ENCODE measurements at places on chromosomes 2 and 18. TPM values are rescaled to one million over a fixed set of nuclear protein-coding genes. Genes with fewer than 3 reads are reported as not detected.

NT5C1B gene
- total RNA-seq: not detected

CYS1 gene
- total RNA-seq: 1.3 TPM

SCYGR8 gene
- not detected for total RNA-seq

ZBTB7C gene
- 0.53 TPM for total RNA-seq

UCN gene
- 1.7 TPM for total RNA-seq

SCN2A gene
- 0.04 TPM for total RNA-seq

SIX3 gene
- total RNA-seq: 3.3 TPM

SNED1 gene
- total RNA-seq: 1.4 TPM

KCNS3 gene
- 1.3 TPM for total RNA-seq

CHAC2 gene
- total RNA-seq: 12.1 TPM

NT5DC4 gene
- total RNA-seq: not detected

ARHGAP15 gene
- total RNA-seq: 0.14 TPM

STPG4 gene
- total RNA-seq: not detected

NAT8 gene
- not detected for total RNA-seq

MYOM1 gene
- 0.13 TPM for total RNA-seq

CRYGD gene
- total RNA-seq: not detected

GAL3ST2 gene
- 0.15 TPM for total RNA-seq
